Stimulated activated CD8-positive, alpha-beta memory T cell treated with anti-CD3 and anti-CD28 coated beads, Interleukin-7, amount 100 ng/mL, for 48 hours (primary cell): ENCODE measurements at places on chromosomes 4 and X.

DNA sequence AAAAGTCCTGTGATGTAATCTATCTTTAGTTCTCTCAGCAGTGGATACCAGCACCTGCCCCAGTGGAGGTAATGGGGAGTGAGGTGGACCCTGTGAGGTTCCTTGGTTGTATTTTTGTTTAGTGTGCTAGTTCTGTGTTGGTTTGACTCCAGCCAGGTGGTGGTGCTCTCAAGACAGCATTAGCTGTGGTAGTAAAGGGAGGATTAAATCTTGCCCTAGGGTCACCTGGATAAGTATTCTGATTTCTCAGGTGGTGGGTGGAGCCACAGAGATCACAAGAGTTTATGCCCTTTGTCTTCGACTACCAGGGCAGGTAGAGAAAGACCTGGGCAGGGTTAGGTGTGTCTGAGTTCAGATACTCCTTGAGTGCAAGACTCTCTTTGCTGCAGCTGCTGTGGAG lies 176.3 kb upstream of the EDA2R start:
- no peak for DNase-seq

- DNase-seq, result no peak
These were observed 52.2 kb downstream of the NALF2 start for GRCh38 chrX:69556060-69557011.

GRCh38 chr4:3295837-3296624 lies 3.2 kb downstream of the RGS12 start:
- no peak for DNase-seq

- no peak for DNase-seq
These were observed 54.2 kb downstream of the SH3KBP1 start for GRCh38 chrX:19833034-19833677.

GRCh38 chr4:78293348-78293747 lies 236.2 kb downstream of the FRAS1 start:
- no peak for DNase-seq

GRCh38 chr4:6595897-6596537 lies 21.0 kb downstream of the MAN2B2 start:
- DNase-seq, result no peak

DNA sequence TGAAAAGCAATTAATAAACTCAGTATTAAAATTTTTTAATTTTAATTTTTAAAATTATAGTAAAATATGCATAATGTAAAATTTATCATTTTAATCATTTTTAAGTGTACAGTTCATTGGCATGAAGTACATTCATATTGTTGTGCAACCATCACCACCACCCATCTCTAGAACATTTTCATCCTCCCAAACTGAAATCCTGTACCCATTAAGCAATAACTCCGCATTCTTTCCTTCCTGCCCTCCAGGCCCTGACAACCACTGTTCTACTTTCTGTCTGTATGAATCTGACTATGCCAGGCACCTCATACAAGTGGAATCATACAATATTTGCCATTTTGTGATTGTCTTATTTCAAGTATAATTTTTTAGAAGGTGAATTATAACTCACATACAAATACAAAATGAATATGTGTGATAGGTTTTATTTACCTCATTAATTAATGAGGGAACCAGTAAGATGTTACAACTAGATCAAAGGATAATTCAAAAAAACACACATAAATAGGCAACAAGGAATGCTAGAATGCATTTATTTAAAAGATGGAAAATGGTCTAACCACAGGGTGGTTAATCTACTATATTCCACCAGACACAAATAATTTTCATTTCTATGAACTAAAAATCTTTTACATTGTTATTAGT lies 13.1 kb upstream of the AFF1 start:
- DNase-seq, result no peak

DNA sequence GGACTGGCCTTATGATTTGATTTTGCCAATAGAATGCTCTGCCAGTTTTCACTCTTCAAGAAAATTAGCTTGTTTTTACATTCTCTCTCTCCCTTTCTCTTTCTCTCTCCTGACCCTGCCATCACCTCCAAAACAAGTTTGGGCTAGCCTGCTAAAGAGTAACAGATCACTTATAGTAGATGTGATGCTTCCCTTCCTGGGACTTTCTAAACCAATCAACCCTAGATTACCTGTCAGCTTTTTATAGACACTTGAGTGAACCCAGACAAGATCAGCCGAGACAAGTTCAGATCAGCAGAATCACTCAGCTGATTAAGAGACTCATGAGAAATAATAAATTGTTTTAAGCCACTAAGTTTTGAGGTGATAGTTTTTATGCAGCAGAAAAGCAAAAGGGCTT lies 521.2 kb downstream of the ANKRD50 start:
- DNase-seq, result no peak

DNA sequence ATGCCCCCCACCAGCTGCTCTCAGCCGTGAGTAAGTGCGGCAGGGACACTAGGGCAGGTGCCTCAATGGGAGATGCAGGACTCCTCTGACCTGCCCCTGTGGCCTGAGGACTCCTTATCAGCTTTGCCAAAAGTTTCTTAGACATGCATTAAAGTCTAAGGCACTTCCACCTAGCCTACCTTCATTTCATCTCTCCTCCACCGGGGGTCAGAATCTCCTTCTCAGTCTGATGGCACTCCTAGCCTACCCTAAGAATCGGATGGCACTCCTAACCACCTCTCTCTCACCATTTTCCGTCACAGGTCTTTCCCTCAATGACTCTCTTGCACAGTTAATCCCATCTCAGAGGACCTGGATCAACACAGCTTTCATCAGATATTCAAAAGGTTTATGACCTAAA lies 85.9 kb downstream of the OTC start:
- no peak for DNase-seq

- DNase-seq, result no peak
These were observed 72.1 kb upstream of the ETNPPL start for GRCh38 chr4:108834835-108835384.

- DNase-seq, result no peak
These were observed 38.8 kb downstream of the MAML3 start for GRCh38 chr4:140115140-140115539.

DNA sequence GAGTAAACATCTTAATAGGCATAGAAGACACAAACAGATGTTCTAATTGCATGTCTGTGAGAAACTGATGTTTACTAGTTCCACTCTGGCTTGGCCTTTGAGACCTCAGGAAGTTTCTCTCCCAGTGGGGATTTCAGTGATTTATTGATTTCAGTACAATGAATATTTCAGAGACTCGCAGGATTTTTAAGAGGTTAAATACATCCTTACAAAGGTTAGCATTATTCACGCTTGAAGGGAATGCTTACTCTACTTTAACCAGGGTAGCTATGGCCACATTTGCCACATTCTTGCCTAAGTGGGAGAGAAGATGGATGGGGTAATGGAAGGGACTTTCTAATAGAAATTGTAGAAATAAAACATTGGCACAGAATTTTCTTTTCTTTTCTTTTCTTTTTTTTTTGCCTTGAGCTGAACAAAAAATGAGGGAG lies 480.1 kb downstream of the SPRY1 start:
- no peak for DNase-seq

- DNase-seq, result no peak
These were observed 320.6 kb upstream of the PPARGC1A start for GRCh38 chr4:24210332-24210902.

DNA sequence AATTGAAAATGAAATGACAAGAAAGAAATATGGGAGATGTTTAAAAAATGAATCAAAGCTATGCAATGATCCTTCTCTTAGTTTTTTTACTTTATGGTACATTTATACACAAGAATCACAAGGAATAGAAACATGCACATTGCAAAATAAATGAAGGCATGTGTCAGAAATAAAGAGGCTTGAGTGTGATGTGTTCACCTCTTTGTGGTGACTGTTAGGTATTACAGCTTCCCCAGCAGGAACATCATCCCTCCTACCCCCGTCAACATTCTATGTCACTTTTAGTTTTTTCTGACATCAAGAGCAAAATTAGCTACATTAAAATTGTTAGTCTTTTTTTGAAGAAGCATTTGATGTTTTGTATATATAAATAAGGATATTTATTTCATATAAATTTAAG lies 214.8 kb downstream of the SLC4A4 start:
- no peak for DNase-seq

GRCh38 chr4:15158406-15159091 lies 156.3 kb downstream of the CPEB2 start:
- DNase-seq, result no peak

DNA sequence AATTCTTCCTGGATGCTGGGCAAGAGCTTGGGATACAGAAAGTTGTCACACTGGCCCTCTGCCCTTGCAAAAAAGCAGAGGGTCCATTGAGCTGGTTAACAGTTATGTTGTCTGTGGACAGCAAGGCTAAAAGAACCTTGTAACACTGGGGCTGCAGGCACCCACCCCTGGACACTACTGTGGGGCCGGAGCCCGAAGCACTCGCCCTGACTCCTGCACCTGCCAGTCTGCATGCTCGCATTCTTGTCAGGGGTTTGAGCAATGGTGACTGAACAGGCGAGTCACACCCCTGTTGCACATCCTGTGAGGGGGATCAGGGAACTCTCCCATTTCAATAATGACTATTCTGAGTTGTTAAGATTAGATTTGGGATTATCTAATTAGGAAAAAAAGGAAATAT lies 23.6 kb downstream of the ADH4 start:
- DNase-seq, result no peak

DNA sequence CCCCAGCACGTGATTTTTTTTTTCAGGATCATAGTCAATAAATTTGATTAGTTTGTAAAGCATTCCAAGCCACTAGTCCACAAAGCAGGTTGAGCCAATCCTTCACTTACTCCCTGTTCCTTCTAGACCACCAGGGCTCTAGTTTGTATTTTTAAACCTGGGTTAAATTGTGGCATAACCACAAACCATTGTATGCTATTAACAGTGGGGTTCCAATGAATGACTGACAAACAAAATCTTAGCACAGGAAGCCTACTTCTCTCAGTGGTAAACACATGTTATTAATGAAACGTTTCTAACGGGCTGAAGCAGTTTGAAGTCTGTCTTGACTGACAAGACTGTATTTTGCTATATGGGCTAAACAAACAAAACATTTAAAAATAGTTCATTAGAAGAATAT lies 48.6 kb upstream of the GYPA start:
- no peak for DNase-seq
